CD8-positive, alpha-beta memory T cell (primary cell): ENCODE measurements at places on chromosomes 11 and 22.

- DNase-seq, result no peak
Measured at GRCh38 chr22:44026066-44026629, 2.0 kb downstream of the PARVB start.

GRCh38 chr22:30309951-30310741, 16.6 kb downstream of the TBC1D10A start:
- DNase-seq, result peak; percentile 53

- no peak for DNase-seq
Measured at GRCh38 chr22:44023404-44024287, 456 bp upstream of the PARVB start.

DNA sequence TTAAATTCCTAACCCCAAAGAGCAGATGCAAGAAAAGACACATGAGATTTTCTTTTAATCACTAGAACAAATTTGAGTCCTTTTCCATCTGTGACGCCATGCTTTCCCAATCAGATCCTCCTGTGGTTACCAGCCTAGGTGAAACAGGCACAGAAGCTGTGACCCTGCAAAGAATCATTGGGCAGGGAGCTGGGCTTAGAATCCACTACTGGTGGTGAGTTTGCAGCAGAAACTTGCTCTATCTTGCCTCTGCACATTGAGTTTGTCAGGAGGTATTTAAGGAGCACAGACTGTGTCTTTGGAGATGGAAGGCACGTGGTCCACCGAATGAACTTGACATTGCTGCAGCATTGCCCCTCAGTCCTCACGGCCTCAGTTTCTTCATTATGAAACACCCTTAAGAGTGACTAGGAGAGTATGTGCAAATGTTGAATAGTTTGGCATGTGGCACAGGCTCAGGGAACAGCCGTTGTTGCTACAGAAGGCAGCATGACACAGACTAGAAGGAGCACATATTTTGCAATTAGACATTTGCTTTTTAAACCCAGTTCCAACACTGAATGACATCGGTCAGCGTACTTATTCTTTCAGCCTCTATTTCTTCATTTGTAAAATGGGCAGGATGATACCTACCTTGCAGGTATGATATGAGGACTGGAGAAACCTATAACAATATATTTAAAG, 127.6 kb downstream of the DBX1 start:
- DNase-seq, result no peak

- DNase-seq, result no peak
Measured at GRCh38 chr11:9717719-9718118, 53.8 kb downstream of the SWAP70 start.

- DNase-seq, result no peak
Measured at GRCh38 chr22:19900707-19901436, 40.7 kb upstream of the COMT start.

GRCh38 chr11:101617735-101618332, 34.0 kb upstream of the TRPC6 start:
- DNase-seq, result no peak

DNA sequence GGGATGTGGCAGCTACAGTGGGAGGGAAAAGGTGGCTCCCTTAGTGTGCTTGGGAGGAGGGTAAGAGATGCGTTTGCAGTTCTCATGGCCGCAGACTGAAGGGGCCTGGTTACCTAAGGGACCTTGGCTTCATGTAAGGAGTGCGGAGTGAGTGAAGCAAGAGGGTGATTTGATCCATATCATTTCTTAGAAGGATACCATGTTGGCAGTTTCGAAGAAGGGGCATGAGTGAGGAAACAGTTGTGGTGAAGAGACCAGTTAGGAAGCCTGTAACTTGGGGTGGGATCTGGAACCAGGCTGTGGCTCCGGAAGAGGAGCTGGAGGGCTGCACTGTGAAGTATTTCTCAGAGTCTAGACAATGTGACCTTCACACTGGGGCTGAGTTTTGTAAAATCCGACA, 45.0 kb downstream of the ST3GAL4 start:
- DNase-seq, result no peak

GRCh38 chr11:18527512-18527911, 770 bp upstream of the TSG101 start:
- no peak for DNase-seq

DNA sequence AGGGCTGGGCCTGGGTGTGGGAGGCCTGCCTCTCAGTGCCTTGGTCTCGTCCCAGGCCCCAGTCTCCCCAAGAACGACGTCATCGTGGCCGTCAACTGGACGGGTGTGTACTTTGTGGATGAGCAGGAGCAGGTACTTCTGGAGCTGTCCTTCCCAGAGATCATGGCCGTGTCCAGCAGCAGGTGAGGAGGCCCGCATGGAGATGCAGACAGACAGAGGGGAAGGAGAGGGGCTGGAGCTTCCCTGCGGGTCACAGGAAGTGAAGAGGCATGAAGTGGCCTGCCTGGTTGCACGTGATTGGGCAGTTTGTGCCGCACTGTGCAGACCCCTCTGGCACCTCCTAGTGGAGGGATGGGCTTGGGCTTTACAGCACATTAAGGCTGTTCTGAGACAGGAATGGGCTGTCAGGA, 70.4 kb downstream of the MYO7A start:
- peak; percentile 32 for DNase-seq

DNA sequence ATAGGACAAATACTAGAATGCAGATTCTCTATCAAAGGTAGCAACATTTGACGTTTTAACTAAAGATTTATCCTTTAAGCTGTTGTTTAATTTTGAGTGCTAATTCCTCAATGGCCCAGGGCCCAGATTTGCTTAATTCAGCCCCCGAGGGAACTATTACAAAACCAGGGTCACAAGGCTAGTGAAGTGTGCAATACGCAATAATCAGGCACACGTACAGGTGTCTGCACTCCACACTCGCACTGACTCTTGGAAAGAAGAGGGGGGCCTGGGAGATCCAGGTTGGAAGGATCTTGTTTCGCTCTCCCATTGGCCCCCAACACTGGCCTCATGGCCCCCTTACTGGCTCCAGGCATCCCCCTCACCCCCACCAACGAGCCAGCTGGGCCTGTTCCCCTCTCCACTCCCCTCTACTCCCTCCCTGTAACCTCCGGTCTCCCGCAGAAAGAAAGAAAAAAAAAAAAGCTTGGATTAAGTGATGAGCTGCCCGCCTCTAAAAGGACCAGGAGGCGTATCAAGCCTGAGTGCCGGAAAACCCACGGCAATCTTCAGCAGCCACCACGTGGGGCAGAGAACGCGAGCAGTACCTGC, 2.2 kb upstream of the KIRREL3 start:
- no peak for DNase-seq

DNA sequence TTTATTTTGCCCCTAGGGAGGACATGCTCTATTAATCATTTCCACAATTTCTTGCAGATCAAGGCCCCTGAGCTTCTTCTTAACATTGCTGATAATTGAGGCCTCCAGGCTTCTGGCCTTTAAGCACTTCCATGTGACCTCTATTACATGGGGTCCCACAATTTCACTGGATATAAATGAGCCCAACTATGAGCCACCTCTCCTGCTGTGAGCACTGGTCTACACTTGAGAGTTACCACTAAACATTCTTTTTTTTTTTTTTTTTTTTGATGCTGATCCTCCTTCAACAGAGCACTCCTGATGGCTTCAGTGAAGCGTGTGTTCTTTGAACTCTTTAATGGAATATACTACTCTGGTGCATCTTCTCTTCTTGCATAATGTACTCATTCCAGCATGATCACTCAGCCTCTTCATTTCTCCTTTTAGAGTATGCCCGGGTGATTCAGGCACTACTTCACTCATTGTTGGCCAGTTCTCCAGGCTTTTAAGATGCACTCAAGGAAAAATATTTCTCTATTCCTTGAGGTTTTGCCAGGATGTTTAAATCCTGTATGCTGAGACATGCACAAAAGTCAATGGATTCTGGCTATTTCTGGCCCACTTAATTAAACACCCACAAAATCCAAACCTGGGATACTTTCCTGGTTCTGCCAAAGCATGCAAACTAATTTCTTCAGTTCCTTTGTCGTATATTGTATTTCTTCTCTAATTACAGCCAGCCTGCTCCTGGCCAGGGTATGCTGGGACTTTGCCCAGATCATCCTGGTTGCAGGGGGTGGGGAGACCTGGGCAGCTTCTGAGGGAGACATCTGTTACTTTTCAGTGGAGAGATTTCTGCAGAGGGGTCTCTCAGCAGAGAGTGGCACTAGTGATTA, 257.8 kb upstream of the LUZP2 start:
- DNase-seq, result no peak

GRCh38 chr22:35443338-35443737, 43.4 kb downstream of the MCM5 start:
- DNase-seq, result no peak

GRCh38 chr22:41491374-41492100, 22.6 kb downstream of the ACO2 start:
- DNase-seq, result no peak

- DNase-seq, result no peak
Measured at GRCh38 chr22:48786679-48786996, 1041.0 kb downstream of the BRD1 start.

- no peak for DNase-seq
Measured at GRCh38 chr11:125091247-125091876, 20.1 kb downstream of the TMEM218 start.

DNA sequence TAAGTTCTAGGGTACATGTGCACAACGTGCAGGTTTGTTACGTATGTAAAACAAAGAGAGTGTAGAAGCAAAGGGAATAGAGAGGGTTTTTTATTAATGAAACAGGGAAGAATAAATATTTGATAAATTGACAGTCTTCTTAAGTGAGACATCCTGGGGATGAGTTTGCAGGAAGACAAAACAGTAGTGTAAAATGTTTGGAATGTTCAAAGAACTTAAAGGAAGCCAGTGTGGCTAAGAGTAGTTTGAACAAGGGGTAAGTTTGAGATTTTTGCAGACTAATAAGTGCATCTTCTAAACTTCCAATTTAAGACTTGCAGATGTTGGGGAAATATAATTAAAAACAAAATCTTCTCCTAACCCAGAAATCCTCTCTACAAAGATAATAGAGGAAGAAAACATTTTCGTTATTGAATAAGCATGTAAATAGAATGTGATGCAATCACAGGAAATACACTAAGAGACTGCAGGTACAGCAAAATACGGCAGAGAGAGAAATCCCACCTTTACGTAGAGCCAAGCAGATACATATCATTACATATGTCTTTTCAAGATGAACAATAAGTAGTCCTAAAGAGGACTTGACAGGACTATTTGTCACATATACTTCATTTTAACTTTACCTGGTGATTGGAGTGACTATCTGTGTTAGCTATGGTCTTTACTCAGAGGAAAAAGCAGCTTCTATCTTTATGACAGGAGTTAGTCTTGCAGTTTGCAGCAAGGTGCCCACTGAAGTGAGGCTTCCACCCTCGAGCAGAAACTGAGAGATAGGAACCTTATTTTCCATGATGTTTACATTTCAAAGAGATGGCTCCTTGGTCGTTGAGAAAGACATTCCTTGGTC, 402.1 kb downstream of the CNTN5 start:
- no peak for DNase-seq

GRCh38 chr11:122910775-122911174, 28.2 kb downstream of the JHY start:
- DNase-seq, result no peak

- no peak for DNase-seq
Measured at GRCh38 chr11:19559746-19560145, 152.9 kb upstream of the NAV2 start.

DNA sequence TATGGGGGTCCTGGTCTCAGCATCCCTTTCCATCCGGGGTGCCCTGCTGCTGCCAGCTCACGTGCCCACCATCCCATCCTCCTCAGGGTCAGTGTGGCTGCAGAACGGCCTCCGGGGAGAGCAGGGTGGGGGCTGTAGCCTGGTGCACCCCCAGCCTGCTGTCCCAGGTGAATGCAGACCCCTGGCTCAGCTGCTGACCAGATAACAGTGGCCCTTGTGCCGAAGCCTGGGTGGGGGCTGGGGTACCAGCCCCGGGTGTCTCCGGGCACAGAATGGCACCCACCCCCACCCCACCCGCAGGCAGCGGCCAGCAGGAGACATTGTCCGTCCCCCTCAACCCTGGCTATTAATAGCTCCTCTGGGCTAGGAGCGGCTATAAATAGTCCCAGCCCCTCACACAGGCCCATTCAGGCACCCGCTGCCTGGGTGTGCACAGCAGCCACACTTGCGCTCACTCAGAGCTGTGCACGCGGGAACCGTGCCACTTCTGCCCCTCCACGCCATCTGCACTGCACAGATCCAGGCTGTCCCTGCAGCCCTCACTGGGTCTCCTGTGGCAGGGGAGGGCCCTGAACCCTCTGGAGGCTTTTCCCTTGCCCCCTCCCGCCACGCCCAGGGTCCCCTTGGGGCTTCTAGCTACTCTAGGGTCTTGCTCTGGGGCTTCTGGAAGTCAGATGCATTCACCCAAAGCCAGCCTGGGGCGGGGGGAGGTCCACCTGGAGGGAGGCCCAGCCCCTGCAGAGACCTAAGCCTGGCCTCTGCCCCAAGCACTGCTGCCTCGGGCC, 18.7 kb downstream of the CRELD2 start:
- no peak for DNase-seq

DNA sequence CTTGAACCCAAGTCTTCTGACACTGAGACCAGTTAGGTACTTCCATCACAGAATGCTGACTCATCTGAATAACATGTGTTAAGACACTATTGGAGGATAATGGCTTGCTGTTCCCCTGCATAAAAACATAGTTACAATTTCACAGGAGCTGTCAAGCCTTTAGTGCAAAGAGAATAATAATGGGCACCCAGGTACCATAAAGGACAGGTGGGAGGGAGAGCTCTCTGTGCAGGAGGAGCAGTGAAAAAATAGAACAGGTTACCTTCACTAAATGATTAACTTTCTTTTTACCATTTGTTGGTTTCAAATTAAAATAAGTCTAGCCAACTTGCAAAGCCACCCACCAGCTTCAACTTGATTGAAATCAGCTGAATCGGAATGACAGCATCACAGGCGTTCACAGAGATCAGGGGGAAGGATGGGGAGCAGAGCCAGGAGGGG, 173.2 kb downstream of the DSCAML1 start:
- DNase-seq, result no peak

- no peak for DNase-seq
Measured at GRCh38 chr22:35649636-35650250, 1.5 kb downstream of the APOL6 start.

DNA sequence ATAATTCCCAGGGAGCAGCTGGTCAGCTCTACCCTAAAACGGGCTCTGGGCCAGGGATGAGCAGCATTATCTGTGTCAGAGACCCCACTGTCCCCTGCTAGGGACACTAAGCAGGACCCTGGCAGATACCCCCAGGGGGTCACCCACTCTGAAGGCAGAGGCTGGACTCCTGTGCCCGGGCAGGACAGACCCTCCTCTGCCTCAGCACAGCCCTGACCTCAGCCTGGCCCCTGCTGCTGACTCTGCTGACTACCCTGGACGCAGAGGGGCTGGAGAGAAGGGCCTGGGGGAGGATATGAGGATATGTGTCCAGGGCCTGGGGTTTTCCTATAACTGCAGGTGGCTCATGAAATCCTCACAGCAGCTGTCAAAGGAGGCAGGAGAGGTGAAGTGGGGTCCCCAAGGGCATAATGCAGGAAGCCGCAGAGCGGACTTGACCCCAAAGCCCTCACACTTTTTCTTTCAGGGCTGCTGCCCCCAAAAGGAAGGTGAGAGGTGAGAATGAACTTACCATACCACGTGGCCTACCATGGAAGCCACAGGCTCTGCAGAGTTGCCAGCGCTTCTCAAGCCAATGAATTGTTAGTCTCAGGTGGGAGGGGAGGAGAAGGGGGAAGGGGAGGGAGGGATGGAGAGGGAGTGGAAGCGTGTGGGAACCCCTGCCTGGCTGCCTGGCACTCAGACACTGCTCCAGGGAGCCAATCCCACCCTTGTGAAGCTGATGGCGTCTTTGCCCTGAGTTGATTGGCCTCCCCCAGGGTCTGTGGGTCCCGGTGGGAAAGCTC, 76.7 kb upstream of the WNT11 start:
- no peak for DNase-seq

- DNase-seq, result no peak
Measured at GRCh38 chr11:119368121-119369034, 13.1 kb downstream of the USP2 start.
